ENCODE measurements at places on chromosomes 3 and 15.

DNA sequence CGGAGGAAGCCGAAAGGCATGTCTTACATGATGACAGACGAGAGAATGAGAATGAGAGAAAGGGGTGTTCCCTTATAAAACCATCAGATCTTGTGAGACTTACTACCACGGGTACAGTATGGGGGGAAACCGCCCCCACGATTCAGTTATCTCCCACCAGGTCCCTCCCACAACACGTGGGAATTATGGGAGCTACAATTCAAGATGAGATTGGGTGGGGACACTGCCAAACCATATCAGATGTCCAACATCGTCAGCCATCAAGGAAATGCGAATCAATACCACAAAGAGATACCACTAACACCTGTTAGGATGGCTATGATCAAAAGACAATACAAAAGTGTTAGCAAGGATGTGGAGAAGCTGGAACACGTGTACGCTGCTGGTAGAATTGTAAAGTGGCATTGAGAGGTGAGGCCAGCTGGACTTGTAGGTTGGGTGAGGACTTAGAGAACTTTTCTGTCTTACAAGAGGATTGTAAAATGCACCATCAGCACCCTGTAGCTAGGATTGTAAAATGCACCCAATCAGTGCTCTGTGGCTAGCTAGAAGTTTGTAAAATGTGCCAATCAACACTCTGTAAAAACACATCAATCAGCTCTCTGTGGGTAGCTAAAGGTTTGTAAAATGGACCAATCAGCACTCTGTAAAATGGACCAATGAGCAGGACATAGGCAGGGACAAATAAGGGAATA is 37.5 kb downstream of the VGLL4 start:
- DNase-seq, result no peak

DNA sequence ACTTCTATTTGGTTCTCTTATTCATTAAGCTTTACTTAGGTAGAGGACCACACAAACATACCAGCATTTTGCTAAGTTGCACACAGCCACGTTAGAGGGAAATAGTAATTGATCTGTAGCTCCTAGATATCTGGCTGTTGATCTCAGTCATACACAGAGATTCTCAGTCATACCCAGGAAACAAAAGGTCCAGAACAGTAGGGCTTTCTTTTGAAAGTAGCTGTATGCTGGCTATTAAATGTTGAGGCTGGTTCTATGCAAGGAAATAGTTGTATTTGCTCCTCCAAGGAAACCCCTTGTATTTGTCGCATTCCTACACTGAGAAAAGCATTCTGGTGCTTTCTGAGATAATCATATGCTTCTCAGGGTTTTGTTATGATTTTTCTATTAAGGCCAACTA is 523.8 kb downstream of the SOX2 start:
- no peak for DNase-seq

DNA sequence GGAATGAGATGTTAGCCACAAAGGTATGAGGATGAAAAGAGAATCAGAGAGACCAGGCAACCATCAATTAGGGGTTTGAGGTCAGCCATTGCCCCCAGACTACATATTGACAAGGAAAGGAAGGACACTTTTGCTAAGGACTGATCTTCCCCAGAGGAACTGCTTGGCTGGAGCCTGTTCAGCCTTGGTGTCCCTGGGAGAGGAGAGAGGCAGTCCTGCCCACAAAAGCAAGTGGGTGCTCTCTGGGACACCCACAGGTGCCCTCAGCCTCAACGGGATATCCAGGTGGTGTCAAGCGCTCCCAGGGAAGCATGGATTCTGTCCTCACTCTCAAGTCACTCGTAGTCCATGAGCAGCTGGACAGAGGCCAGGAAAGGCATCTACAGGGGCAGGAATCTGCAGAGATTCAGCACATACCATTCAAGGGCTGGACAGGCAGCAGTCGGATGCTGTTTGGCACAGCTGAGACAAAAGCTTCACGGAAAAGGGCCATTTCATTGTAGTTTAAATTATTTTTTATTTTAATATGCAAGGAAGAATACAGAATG is 166.2 kb downstream of the UACA start:
- DNase-seq, result no peak

- DNase-seq, result no peak
Measured at GRCh38 chr15:40070166-40070557, 31.2 kb upstream of the SRP14 start.
